ENCODE measurements at places on chromosomes 2 and 18.
A peak's percentile ranks its signal among the peaks of the same experiment; 100 is the strongest.

GRCh38 chr2:76567478-76567877, 856.8 kb upstream of the GCFC2 start:
- DNase-seq, result no peak

GRCh38 chr2:85245891-85246290, 81.9 kb downstream of the TGOLN2 start:
- DNase-seq, result no peak

DNA sequence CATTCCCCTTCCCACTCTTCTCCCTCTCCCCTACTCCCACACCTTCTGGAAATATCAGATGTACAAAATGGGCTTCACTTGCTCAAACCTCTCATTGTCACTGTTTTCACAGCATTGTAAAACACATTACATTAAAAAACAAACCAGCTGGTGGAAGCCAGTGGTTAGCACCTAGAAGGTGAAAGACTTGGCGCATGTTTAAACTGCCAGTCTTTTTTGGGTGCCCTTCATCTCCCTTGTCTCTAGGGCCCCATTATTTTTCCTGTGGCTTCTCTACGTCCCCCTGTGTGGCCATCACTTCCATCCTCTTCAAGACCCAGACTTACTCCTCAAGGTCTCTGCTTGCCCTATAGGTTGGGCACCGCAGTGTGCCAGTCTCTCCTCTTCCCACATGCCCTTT, 34.9 kb downstream of the MGAT5 start:
- no peak for DNase-seq

DNA sequence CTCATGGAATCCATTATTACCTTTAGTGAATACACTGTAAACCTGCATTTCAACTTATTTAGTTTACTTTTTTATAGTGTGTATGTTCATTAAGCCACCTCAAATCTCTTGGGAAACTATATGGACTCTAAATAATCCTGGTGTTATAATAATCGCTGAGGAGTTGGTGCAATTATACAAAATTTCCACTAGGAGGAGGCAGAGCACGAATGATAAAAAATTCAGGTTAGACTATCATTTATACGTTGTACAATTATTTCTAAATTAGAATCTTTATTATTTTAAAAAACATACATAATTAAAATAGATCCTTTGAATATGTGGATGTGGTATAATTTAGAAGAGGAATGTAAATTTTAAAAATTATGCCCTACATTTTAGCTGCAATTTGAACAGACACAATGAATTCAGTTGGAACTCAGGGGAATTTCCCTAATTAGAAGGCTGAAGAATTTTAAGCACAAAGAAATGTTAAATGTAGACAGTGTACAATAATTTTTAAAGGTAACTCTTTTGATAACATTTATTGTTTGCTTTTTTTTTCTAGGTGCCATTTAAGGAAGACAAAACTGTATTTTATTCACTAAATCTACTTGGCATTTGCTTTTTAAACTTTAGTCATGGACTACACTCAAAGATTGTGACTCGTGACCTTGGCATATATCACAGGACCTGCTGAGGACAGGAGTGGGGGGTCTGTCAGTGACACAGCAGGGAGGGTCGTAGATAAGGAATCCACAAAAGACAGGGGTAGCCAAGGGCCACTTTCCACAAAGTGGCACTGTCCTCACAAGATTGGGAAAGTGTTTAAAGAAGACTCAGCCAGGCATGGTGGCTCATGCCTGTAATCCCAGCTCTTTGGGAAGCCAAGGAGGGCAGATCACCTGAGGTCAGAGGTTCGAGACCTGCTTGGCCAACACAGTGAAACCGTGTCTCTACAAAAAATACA, 45.5 kb downstream of the RAB12 start:
- peak; percentile 40 for DNase-seq

DNA sequence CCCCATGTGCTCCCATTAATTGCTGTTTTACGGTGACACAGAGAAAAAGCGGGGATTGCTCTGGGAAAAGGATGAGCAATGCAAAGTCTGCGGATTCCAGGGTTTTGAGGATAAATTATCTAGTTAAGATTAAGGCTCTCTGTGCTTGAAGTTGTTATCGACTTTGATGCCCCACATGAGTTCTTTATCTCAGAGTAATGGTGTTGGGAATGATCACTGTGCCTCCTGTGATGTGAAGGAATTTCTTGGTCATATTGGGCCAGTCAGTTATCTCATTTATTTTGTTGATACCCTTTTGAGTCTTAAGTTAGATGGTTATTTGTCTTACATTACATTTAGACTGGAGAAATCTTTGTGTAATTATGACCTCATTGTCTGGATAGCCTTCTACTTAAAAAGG, 184.6 kb upstream of the MEX3C start:
- DNase-seq, result no peak

DNA sequence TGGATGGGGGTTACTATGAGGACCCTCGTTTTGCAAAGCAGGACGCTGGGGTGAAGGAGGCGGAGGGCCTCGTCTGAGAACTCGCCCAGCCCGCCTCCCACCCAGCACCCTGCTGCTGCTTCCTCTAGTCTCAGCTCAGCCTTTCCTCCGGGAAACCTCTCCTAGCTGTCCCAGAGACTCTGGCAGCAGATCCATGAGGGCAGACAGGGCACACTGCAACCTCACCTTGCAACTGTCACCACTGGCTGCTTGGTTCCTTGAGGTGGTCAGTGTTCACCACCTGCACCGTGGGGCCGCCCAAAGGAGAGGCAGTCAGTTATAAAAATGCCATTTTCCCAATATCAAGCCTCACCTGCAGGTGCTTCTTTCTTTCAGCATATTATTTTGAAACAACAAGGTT, 45.6 kb downstream of the PARD6G start:
- no peak for DNase-seq

DNA sequence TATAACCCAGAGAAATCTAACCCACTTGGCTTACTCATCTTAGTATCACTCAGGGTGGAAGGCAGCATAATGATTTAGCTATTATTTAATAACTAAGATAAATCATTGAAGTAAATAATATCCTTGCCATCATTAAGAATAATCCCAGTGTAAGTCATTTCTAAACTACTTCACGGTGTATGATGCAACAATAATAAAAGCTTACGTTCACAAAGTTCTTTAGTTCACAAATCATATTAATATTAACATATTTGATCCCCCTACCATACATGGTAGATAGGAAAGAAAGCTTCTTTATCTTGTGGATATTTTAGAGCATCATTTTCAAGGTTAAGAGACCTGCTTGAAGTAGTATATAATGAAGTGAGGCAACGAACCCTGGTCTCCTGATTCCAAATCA, 401.0 kb downstream of the NCKAP5 start:
- no peak for DNase-seq

DNA sequence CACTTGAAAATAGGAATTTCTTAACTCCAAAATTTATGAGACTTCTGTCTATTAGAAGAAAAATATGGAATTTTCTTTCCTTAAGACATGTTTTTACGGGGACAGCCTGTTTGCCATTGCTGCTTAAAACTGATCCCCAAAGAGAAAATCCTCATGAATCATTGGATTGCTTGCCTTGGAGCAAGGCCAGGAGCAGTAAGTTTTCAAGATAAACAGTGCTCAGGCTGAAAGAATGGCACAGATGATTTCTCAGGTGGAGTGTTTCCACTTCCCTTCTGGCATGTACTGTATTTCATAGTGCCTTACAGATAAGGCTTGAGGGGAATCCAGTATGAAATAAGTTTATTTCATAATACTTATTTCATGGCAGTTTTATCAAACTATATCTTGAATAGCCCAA, 74.3 kb upstream of the MMADHC start:
- DNase-seq, result no peak

DNA sequence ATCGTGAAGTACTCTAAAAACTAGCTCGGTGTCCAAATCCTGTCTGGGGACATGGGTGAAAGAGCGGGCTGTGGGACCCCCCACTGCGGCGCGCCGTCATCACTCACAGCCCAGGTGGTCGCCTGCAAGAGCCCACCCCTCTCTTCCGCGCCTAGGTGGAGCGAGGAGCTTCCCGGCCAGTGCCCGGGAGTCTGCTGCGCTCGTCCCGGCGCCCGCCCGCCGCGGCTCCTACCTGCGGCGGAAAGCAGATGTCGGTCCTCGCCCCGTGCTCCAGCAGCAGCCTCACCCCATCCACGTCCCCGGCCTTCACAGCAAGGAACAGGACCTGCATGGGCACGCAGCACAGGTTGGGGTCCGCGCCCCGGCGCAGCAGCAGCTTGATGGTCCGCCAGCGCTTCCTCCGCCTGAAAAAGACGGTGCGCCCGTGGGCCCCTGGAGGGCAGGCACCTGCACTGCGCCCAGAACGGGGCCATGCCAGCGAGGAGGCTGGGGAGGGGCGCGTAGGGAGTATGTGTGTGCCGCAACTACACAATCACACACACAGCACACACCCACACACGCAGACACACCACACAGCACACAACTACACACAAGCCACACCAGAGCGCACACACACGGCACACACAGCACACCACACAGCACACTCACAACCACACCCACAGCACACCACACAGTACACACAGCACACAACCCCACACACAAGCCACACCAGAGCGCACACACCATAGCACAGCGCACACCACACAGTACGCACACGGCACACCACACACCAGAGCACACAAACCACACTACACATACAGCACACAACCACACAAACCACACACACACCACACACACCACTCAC, 37.4 kb downstream of the ANKMY1 start:
- DNase-seq, result no peak
